ENCODE measurements at places on chromosomes 12 and 14. TPM values are rescaled to one million over a fixed set of nuclear protein-coding genes. Genes with fewer than 3 reads are reported as not detected.

DNA sequence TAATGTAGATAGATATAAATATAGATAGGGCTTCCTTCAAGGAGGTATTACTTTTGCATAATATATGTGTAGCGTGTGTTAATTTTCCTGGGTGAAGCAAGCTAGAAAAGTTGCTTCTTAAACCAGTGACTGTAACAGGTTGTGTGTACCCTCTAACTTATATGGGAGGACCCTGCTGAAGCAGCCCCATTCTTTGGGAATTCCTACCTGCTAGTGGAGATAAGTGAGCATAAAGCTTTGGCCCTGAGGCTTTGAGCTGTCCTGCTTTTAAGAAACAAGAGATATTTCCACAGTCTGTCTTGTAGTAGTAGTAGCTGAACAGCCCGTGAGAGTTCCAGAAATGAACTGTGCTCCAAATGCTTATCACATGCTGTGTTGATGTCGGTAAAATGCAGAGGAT, 8.6 kb downstream of the RMST start:
- no peak overlapping the region for H3K27ac ChIP-seq
- DNase-seq = no peak
- H3K4me1 ChIP-seq = peaks cover 13% of the 10 kb centered on the region
- no peaks in the 10 kb centered on the region for H3K36me3 ChIP-seq

DNA sequence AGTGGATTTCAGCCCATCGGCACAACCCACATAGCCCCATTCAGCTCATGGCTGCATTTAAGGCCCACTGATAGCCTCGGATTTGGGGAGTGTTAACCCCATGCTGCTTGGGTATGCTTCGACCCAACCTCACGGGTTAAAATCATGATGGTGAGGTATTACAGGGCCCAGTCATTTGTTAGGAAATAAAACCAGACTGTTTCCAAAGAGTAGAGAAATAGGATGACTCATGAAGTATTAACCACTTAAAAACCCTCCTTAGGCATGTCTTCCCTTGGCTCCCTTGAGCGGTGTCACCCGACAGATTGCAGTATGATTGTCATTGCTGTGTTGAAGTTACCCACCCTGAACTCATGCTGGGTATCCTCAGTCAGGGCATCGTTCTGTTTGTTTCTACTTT, 289.1 kb downstream of the CACNA1C start:
- H3K4me3 ChIP-seq = no peak overlapping the region
- H3K27me3 ChIP-seq = no peaks in the 10 kb centered on the region
- H3K27ac ChIP-seq = no peak overlapping the region
- DNase-seq = no peak
- H3K4me1 ChIP-seq = peaks cover 41% of the 10 kb centered on the region

GRCh38 chr12:131916306-131917138, 12.6 kb upstream of the PUS1 start:
- DNase-seq = no peak
- peaks cover 45% of the 10 kb centered on the region for H3K36me3 ChIP-seq
- no peak overlapping the region for H3K4me3 ChIP-seq
- no peak overlapping the region for H3K27ac ChIP-seq

DNA sequence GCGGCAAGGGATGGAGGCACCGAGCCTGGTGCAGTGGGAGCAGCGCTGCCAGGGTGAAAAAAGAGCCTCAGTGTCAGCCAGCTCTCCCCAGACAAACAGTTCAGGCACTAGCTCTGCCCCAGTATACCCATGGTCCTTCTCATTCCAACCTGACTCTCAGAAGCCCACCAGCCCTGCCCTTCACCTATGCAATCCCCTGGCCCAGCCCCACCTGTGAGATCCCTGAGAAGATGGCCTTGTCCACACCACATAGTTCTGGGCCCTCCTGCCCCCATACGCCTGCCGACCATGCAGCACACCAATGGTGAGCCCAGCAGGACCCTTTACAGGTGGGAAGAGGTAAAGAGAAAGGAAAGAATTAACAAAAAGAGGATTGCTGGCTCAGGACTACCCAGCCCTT, 6.5 kb downstream of the KMT2D start:
- H3K4me3 ChIP-seq = no peak overlapping the region
- no peak overlapping the region for H3K27ac ChIP-seq

DNA sequence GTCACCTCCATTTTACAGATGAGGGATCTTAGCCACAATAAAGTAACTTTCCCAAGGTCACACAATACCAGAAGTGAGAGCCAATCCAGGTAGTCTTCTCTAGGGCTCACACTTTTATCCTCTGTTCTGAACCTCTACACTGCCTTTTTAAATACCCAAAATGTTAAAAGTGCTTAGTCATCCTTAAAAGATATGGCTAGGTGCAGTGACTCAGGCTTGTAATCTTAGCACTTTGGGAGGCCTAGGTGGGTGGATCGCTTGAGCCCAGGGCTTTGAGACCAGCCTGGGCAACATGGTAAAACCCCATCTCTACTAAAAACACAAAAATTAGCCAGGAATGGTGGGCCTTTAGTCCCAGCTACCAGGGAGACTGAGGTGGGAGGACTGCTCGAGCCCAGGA, 104.1 kb upstream of the PPP4R3A start:
- no peak for DNase-seq
- no peaks in the 10 kb centered on the region for H3K36me3 ChIP-seq
- H3K4me1 ChIP-seq = no peaks in the 10 kb centered on the region

GRCh38 chr14:50670196-50670865, 2.2 kb upstream of the SAV1 start:
- peaks cover 7% of the 10 kb centered on the region for H3K4me1 ChIP-seq
- H3K27me3 ChIP-seq = no peaks in the 10 kb centered on the region
- H3K4me3 ChIP-seq = no peak overlapping the region
- H3K36me3 ChIP-seq = no peaks in the 10 kb centered on the region
- H3K27ac ChIP-seq = no peak overlapping the region

GRCh38 chr14:100737526-100737925, 10.8 kb downstream of the DLK1 start:
- no peaks in the 10 kb centered on the region for H3K4me1 ChIP-seq
- H3K27me3 ChIP-seq = peaks cover 68% of the 10 kb centered on the region
- H3K36me3 ChIP-seq = no peaks in the 10 kb centered on the region
- no peak overlapping the region for H3K27ac ChIP-seq

SMCO2 gene
- total RNA-seq = 2.5 TPM

CLEC1A gene
- total RNA-seq = not detected
